GM23248 (cell line): ENCODE measurements at places on chromosomes 11 and 22. TPM values are rescaled to one million over a fixed set of nuclear protein-coding genes. Genes with fewer than 3 reads are reported as not detected.

- peak; percentile 33 for DNase-seq
These were observed 117.5 kb downstream of the SNX19 start for GRCh38 chr11:130798801-130799200.

DNA sequence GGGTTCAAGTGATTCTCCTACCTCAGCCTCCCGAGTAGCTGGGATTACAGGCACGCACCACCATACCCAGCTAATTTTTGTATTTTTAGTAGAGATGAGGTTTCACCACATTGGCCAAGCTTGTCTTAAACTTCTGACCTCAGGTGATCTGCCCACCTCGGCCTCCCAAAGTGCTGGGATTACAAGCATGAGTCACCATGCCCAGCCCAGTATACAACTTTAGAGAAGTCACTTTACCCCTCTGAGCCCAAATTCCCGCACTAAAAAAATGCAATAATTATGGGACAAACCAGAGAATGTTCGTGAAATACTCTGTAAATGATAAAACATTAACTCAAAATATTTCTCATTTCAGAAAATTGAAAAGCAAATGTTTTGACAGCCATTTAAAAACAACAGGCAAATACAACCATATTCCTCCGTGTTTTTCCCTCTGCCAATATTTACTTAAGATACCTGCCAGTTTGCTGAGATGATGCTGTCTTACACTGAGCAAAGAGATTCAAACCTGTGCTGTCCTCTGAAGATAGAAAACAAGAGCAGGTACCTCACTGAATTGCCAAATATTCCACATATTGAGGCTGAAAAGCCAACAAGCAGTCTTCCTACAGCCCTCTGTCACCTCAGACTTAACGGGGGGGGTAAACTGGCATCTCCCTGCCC is 9.6 kb downstream of the PLEKHA7 start:
- DNase-seq: no peak

Gene SYT9
- total RNA-seq: not detected in 2 replicates

DNA sequence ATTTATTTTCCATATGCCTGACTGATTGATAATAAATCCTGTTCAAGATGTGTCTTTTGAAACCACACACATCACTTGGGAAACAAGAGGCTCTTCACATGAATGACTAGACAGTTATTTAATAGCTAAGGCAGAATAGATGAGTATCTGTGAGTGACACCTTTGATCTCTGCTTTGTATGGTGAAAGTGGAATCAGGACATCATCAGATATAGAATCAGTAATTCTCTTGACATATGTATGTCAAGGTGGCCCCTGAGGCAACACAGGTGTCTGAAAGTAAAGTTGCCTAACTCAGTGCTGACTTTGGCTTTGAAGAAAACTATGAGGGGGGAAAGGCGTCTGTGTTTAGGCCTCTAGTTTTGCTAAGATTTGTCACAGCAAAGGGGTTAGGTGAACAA is 11.5 kb upstream of the CASP4 start:
- no peak for DNase-seq

- no peak for DNase-seq
These were observed 167.5 kb downstream of the KIRREL3 start for GRCh38 chr11:126833065-126833464.

Gene ADAMTS8
- total RNA-seq: under 0.01 and 0.63 TPM in 2 replicates
